ENCODE measurements at places on chromosomes 12 and 14. TPM values are rescaled to one million over a fixed set of nuclear protein-coding genes. Genes with fewer than 3 reads are reported as not detected.

- no peak for DNase-seq
Observed at GRCh38 chr12:105741786-105742566, 396.8 kb downstream of the NUAK1 start.

- no peak for DNase-seq
Observed at GRCh38 chr12:123041042-123041531, 60.6 kb downstream of the ARL6IP4 start.

Gene RPL41
- 2,726 TPM for total RNA-seq

GRCh38 chr12:48996794-48997718 is 2.1 kb downstream of the DDN start:
- peak; percentile 89 for DNase-seq

DNA sequence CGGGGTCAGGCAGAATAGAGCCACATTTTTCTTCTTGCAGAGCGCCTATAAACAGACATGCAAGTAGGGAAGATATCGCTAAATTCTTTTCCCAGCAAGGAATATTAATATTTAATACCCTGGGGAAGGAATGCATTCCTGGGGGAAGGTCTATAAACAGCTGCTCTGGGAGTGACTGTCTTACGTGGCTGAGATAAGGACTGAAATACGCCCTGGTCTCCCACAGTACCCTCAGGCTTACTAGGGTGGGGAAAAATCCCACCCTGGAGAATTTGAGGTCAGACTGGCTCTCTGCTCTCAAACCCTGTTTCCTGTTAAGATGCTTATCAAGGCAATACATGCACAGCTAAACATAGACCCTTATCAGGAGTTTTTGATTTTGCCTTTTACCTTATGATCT is 262.3 kb downstream of the CEP128 start:
- no peak for DNase-seq

Gene BEGAIN
- total RNA-seq: 1.5 TPM

Gene GARIN6
- not detected for total RNA-seq

Gene POTEM
- total RNA-seq: not detected

Gene NELL2
- 1.6 TPM for total RNA-seq

Gene CLEC4C
- total RNA-seq: not detected

DNA sequence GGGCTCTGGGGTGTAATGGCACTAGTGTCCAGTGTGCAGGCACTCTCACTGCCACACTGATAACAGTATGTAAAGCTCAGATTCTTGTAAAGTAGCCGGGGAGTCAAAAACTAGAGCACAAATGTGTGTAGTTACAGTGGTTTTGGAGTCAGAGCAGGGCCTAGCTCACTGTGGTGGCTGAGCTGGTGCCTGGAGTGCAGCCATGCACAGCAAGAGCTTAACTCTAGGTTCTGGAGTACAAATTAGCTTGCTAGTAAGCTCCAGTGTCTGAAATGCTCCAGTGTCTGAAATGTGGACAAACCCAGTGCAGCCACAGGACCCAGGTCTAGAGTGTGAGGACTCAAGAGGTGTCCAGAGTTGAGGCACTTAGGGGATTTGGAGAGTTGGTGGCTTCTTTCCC is 149.2 kb downstream of the MSRB3 start:
- DNase-seq: no peak

- DNase-seq: no peak
Observed at GRCh38 chr12:132484183-132484890, 5.6 kb upstream of the FBRSL1 start.

Gene RNASE7
- total RNA-seq: not detected

DNA sequence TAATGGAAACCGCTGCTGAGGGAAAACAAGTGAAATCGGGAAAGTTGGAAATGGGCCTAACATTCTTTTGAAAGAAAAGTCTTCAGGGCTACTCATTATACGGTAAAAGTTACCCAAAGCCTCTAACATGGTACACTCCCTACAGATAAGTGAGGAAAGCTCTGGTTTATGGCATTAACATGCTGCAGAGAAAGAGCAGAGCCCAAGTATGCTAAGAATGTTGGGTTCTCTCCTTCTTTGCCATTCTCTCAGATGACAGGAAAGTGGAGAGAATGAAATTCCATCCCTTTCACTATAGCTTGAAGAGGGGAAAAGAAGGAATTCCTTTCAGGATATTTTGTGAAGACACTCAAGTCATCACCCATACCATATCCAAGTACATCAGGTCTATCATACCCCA is 348.0 kb downstream of the SEC23A start:
- no peak for DNase-seq

DNA sequence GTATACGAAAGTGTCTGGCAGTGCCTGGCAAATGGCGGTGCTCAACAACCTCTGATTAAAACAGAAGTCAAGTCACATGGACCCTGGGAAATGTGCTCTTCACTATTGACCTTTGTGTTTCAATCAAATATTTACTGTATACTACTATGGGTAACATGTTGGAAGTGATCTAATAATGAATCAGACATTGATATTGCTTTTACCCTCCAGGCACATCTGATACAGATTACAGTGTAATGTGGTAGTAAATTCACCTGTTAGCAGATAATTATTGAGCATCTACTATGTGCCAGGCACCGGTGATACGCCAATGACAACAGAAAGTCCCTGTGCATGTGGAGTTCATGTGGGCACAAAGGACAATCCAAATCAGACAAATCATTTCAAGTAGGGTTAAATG is 63.1 kb downstream of the STON2 start:
- no peak for DNase-seq

GRCh38 chr12:83958997-83959396 is 953.6 kb downstream of the SLC6A15 start:
- DNase-seq: no peak

GRCh38 chr14:99951085-99951484 is 114.1 kb upstream of the EVL start:
- DNase-seq: no peak

Gene IFNG-AS1
- total RNA-seq: not detected

DNA sequence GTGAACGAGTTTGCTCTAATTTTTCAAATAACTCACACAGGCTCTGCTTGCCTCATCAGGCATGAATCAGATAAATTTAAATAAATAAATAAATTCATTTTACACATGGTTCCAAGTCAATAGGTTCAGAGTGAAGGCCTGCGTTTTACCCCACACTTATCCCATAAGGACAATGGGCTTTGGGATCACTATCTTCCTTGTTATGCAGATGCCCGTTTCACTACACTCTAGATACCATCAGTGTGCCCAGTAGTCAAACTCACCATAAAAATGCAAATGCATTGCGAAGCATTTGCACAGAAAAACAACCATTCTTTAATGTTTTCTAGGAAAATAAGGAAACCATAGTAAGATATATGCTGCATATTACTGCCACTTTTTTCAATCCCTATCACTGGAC is 155.9 kb upstream of the CCDC196 start:
- no peak for DNase-seq

Gene LLPH
- total RNA-seq: 17.1 TPM

GRCh38 chr12:25960961-25961360 is 2.5 kb downstream of the RASSF8 start:
- DNase-seq: no peak

DNA sequence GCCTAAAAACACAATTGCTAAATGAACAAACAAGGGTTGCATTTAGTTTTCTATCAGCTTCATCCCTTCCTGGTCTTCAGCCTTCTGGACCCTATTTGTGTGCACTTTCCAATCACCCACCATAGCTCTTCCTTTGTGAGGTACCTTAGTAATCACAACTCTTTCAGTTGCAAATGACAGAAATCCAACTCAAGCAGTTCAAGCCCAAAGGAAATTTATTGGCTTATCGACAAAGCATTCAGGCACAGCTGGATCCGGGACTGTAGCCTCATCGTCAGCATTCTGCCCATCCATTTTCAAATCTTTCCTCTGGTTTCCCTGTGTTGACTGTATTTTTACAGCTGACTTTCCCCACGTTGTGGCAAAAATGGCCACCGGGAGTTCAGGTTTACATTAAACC is 148.6 kb upstream of the VASH1 start:
- DNase-seq: no peak

Gene IKZF4
- 10.5 TPM for total RNA-seq

DNA sequence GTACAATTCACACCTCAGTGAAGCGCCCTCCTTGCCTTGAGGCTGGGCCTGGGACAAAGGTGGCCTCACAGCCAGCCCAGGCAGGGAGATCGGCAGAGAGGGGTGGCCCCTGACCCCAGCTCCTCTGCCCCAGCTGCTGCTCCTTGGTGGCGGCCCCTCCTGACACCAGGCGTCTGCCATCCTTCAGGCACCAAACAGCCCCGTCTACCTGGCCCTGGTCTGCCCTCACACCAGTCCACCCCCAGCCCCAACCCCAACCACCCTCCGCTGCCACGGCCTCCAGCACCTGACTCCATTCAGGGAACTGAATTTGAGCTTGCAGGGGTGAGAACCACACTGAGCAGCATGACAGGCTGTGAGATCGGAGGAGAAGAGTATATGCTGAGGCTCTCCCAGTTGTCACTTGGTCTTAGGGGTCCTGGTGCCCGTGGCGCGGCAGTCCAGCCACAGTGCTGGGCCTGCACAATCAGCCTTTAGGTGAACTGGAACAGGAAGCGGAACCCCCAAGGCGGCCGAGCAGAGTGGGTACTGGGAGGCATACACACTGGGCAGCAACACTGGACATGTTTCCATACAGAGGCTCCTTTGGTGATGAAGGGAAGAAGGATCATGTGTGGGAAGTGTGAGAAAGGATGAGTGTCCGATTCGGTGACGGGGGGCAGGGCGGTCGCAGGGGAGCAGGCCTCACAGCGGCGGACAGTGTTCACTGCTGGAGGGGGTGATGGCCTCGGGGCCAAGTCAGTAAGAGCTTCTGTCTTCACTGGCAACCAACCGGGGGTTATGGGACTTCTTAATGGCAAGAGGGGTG is 18.7 kb downstream of the ZFYVE21 start:
- DNase-seq: peak; percentile 56

DNA sequence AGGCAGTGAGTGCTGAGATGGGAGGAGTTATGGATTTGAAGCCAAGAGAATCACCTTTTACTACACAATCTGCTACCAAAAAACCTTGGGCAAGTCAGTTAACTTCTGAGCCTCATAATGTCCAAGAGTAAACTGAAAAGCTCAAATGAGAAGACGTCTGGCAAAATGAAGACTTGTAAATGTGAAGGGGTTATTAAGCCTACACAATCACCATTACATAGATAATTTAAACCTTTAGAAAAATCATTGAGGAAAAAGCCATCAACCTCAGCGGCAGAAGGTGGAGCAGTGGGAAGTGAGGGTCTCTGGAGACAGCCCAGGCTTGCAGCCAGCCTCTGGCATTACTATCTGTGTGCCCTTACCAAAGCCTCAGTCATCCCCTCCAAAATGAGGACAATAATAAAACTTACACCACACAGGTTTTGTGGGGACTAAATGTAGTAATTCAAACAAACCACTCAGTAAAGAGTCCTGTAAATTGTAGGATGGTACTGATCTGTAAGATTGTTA is 50.5 kb upstream of the CCDC175 start:
- DNase-seq: no peak

Gene SLC16A7
- 26.0 TPM for total RNA-seq

Gene P3H3
- 9.7 TPM for total RNA-seq

GRCh38 chr12:27552886-27553560 is 29.0 kb downstream of the PPFIBP1 start:
- DNase-seq: no peak

Gene SCN8A
- total RNA-seq: 1.1 TPM

GRCh38 chr12:112503512-112503911 is 84.8 kb downstream of the PTPN11 start:
- no peak for DNase-seq

DNA sequence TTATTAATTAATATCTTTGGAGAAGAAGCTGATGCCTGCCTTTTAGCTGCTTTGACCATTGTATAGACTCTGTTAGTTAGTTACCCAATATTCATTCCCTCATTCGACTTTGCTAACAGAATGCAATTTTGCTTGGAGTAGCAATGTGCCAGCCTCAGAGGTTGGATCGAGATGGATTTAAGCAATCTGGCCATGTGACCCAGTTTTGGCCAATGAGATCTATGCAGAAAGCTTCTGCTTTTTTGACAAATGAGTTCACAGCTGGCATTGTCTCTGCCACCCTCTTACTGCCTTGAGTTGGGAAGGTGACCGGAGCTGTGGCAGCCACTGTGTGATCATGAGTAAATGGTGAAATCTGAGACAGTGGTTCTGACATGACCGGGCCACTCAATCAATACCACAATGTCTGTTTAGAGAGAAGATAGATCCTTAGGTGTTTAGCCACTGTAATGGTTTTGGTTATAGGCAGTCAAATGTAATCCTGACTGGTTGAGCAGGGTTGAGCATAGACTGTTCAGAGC is 74.9 kb upstream of the MED13L start:
- no peak for DNase-seq

Gene DDX11
- total RNA-seq: 12.6 TPM

GRCh38 chr14:24377126-24377525 is 9.1 kb downstream of the NFATC4 start:
- DNase-seq: no peak

DNA sequence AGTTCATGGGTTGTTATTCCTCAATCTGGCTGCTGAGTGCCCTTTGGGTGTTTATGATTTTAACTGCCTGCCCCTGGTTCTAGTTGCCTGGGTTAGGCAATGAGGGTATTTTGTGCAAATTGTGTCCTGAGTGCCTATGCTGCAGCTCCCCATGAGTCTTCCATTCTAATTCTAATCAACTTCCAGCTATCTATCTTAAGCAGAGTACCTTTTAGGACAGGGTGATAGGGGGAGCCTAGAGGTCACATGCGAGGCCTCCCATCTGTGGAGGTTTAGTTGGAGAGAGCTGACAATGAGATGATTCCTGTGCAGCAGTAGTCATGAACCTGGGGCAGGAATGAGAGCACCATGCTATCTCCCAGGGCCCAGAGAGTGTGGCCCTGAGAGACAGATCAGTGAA is 225.9 kb upstream of the PLEKHG7 start:
- no peak for DNase-seq

- DNase-seq: peak; percentile 88
Observed at GRCh38 chr14:106844608-106845285, 1318.4 kb downstream of the TMEM121 start.

Gene PRR4
- total RNA-seq: 1.7 TPM

DNA sequence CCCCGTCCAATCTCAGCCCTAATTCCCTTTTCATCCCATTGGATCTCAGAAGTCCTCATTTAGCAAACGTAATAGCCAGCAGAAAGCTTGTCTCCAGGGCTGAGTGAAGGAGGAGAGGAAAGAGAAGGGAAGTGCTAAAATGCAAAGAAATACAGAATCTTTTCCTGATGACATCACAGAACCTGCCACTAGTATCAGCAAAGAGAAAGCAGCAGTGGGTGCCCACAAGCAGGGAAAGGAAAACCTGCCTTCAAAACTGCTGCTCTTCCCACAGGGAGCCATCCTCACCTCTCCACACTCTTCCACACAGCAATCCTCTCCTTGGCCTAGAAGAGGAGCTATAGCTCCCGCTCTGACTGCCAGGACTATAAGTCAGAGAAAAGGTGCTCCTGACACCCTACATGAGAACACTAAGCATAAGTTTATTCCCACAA is 11.3 kb downstream of the MED13L start:
- no peak for DNase-seq

DNA sequence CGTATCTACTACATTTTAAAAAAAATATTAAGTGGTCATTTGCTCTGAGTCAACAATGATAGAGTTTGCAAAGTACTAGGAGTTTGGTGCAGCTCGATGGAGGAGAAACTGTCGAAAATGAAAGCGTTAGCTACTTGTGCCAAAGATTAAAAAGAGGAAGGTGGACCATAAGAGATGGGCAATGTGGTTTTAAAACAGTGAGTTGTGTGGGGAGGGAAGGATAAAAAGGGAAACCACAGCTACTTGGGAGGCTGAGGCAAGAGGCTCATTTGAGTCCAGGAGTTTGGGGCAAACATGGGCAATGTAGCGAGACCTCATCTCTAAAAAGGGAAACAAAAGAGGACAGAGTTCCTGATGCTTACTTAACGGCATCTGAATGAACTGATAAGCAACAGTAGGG is 18.2 kb upstream of the STRAP start:
- no peak for DNase-seq
